K562 (cell line): ENCODE measurements at places on chromosomes 7 and 10. TPM values are rescaled to one million over a fixed set of nuclear protein-coding genes. Genes with fewer than 3 reads are reported as not detected.

DNA sequence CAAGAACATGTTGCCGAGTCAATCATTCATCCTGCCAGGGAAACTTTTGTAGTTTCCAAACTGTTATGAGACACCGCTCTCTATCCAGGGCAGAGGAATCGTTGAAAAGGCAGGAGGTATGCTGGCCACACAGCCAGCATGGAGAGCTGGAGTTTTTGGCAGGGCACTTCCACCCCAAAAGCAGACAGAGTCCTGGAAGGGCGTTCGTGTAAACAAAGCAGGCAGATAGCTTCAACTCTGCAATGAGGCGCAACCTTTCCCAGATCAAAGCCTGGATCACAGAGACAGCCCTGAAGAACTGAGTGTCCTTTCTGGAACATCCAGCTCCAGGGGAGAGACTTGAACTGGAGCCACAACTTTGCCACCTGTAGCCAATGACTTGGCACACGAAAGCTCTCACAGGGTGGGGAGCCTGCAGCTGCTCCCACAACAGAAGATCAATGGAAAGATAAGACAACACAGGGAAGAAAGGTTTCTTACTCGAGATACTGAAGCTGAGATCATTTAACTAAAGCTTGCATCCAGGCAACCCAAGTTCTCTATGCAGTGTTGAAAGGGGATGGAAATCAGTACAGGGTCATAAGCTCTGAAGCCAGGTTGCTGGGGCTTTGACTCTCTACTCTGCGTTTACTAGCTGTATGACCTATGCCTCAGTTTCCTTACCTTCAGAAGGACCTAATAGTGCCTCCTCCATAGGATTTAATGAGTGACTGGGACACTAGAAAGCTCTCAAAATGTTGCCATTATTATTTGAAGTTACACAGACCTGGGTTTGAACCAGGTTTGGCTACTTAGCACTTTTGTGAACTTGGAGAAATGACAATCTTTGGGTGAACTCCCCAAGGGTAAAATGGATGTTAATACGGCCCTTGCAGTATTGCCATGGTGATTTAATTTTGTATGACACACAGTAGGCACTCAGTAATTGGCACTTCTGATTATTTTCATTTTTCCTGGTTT lies 434.8 kb upstream of the NPVF start:
- H3K27me3 ChIP-seq, result peaks cover 25% of the 10 kb centered on the region
- no peak overlapping the region for H3K4me3 ChIP-seq
- H3K27ac ChIP-seq, result no peak overlapping the region
- H3K4me1 ChIP-seq, result no peaks in the 10 kb centered on the region

PSD gene
- total RNA-seq, result 1.5 and 1.7 TPM in 2 replicates

FOXL3 gene
- total RNA-seq, result not detected in 2 replicates

- H3K27me3 ChIP-seq, result no peaks in the 10 kb centered on the region
- H3K4me3 ChIP-seq, result no peak overlapping the region
- no peaks in the 10 kb centered on the region for H3K36me3 ChIP-seq
- DNase-seq, result no peak
- H3K27ac ChIP-seq, result no peak overlapping the region
- H3K4me1 ChIP-seq, result no peaks in the 10 kb centered on the region
Measured at GRCh38 chr7:80230327-80230726, 95.7 kb downstream of the GNAI1 start.

DNA sequence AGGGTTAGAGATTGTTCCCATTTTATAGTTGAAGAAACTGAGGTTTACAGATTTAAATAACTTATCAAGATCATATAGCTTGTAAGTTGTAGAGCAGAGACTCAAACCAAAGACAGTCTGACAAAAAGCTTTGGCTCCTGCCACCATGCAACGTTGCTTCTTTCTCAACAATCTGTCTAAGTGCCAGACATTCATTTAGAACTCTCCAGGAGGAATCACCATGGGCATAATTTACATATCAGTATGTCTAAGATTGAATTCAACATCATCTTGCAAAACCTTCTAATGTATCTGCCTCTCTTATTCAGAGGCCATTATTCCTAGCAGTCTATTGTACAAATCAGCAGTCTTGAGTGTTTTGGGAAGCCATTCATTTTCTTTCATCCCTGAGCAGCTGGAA lies 163.5 kb upstream of the PLXDC2 start:
- H3K36me3 ChIP-seq, result no peaks in the 10 kb centered on the region
- no peaks in the 10 kb centered on the region for H3K27me3 ChIP-seq
- no peak overlapping the region for H3K27ac ChIP-seq
- H3K4me3 ChIP-seq, result no peak overlapping the region
- no peak for DNase-seq

DRGX gene
- not detected in 2 replicates for total RNA-seq

DNA sequence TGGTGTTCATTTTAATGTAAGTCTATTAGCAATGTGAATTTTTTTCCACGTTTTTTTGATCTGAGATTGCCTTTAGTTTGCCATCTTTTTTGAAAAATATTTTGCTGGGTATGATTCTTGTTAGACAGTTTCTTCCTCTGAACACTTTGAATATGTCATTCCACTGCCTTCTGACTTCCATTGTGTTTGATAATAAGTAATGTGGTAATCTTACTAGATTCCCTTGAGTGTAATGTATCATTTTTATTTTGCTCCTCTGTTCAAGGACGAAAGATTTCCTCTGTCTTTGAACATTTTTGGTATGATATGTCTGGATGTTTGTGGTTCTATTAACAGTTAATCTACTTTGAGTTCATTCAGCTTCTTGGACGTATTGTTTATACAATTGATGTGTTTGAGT lies 371.4 kb downstream of the SUGCT start:
- H3K27ac ChIP-seq, result no peak overlapping the region
- no peak for DNase-seq

- no peak overlapping the region for H3K27ac ChIP-seq
- no peaks in the 10 kb centered on the region for H3K27me3 ChIP-seq
- no peak overlapping the region for H3K4me3 ChIP-seq
- no peak for DNase-seq
- H3K36me3 ChIP-seq, result no peaks in the 10 kb centered on the region
Measured at GRCh38 chr7:141126107-141126506, 52.2 kb downstream of the TMEM178B start.

SCIN gene
- 9.7 and 10.6 TPM in 2 replicates for total RNA-seq

- H3K27me3 ChIP-seq, result peaks cover 21% of the 10 kb centered on the region
- no peaks in the 10 kb centered on the region for H3K36me3 ChIP-seq
- H3K4me1 ChIP-seq, result peaks cover 21% of the 10 kb centered on the region
- no peak for DNase-seq
- H3K27ac ChIP-seq, result no peak overlapping the region
Measured at GRCh38 chr10:132628966-132629900, 91.6 kb downstream of the INPP5A start.

SEMA3C gene
- total RNA-seq, result 0.16 TPM in 2 replicates

ARMH3 gene
- 0.73 and 0.89 TPM in 2 replicates for total RNA-seq

PRKG1 gene
- 0.07 and 0.22 TPM in 2 replicates for total RNA-seq

DNA sequence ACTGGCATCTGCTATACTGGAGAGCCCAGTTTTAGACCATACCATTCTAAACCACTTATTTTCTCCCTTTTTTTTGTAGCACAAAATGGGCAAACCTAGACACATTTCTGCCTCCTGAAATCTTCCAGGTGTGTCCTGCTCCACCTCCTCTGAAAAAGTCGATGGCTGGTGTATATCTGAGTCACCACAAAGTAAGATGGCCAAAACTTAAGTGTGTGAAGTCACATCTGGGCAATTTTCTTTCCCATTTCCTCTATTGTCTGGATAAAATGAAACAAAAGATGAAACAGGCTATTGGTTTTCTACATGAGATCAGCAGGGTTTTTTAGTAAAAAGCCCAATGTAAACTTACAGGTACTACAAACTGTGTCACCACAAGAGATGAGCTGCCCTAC lies 65.5 kb downstream of the OSBPL3 start:
- no peak for DNase-seq
- H3K4me1 ChIP-seq, result peaks cover 62% of the 10 kb centered on the region
- H3K27me3 ChIP-seq, result no peaks in the 10 kb centered on the region
- no peak overlapping the region for H3K4me3 ChIP-seq

- no peak for DNase-seq
- no peak overlapping the region for H3K27ac ChIP-seq
- no peaks in the 10 kb centered on the region for H3K36me3 ChIP-seq
- no peaks in the 10 kb centered on the region for H3K4me1 ChIP-seq
- no peak overlapping the region for H3K4me3 ChIP-seq
Measured at GRCh38 chr7:71739520-71740173, 607.7 kb downstream of the GALNT17 start.

CDK14 gene
- 0.18 and 0.44 TPM in 2 replicates for total RNA-seq
